Mesothelial cell of epicardium (in vitro differentiated cells): ENCODE measurements at places on chromosomes 12 and 14.

- no peak for DNase-seq
Measured at GRCh38 chr12:121784460-121784859, 9.0 kb downstream of the RHOF start.

DNA sequence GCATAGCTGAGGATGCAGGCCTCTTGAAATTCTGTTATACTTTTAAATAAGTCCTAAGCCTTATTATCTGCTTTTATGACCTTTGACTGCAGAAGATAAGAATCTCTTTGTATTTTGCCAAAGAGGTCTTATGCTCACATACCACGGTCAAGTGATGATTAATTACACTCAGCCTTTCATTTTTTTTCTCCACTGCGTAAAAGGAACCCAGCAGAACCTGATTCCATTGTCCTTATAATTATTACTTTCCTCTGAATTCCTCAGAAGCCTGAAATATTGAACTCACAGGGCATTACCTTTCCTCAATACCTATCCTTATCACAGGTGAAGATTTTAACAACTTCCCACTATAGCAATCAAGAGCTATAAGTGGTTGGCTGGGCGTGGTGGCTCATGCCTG is 498.7 kb upstream of the RPL10L start:
- no peak for DNase-seq

GRCh38 chr14:77478796-77479195 is 19.8 kb downstream of the ISM2 start:
- DNase-seq, result no peak

DNA sequence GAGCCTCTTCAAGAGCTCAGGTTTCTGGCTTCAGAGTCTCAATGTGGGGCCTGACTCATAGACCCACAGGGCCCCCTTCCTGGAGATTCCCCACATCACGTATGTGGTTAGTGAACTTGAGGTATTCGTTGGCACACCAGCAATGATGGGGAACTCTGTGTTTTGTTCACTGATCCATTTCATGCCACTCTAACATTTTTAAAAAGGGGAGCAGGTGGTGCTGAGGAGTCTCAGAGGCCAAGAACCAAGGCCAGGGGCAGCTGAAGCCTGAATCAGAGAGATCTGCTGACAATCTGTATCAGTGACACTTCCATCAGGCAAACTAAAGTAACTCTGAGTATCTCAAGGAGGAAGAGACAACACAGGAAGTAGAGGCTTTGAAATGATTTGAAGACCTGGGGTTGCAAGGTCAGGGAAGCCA is 323.4 kb downstream of the VRK1 start:
- no peak for DNase-seq

DNA sequence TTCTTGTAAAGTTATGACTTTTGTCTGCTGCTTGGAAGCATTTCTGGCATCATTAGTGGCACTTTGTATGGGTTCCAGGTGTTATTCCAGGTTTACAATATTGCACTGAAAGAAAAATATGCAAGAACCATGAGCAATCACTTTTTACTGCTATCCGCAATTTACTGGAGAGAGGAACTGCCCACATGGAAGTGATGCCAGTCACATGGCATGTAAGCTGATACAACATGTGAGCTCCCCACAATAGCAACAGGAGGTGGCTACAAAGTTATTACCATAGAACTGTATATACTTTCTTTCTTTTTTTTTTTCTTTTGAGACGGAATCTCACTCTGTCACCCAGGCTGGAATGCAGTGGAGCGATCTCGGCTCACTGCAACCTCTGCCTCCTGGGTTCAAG is 1012.1 kb downstream of the BCL11B start:
- no peak for DNase-seq

DNA sequence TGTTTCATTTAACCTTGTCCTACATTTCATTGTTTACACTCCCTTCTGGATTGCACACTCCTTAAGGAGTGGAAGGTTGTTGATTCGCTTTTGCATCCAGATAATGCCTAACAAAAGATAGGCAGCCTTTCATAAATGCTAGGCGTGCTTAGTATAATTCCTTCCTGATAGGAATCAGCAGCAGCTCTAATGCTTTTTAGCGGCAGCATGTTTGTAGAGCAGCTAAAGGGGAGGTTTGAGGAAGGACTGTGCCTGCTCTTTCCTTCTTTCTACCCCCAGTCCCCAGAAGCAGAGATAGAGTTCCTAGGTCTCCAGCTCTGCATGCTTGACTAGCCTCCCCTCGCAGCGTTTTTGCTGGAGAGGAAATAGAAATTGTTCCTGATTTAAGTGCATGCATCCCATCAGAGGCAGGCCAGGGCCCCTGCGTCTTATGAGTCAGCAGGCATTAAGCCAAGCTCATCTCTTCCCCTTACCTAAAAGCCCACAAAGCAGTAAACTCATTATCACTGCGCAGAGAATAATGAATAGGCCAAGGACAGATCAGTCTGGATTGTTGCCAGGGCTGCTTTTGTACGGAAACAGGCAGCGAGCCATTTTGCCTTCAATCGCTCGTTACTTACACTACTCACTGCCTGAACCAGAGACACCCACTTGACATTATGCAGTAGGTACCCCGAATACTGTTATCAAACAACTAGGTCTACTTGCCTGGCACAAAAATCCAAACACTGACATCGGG is 14.0 kb upstream of the TBPL2 start:
- DNase-seq, result no peak

DNA sequence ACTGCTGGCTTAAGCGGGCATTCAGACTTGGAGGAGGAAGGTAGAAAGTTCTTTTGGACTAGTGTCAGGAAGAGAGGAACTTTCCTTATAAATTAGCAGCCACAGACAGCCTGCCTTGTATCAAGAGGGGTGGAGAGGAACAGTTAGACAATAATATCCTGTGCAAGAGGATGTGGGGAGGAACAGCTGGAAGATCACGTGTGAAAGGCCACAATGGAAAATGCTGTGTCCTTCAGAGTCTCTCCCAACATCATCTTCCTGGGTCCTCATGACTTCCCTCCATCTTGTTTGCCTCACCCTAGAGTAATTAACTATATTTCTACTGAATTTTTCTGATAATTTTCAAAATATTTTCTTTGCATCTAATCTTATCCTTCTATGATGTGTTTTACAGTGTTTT is 117.4 kb downstream of the MGAT4C start:
- DNase-seq, result no peak
